ENCODE measurements at places on chromosomes 6 and 20. TPM values are rescaled to one million over a fixed set of nuclear protein-coding genes. Genes with fewer than 3 reads are reported as not detected.

The DDAH2 gene
- total RNA-seq = 119 TPM

The MRAP2 gene
- total RNA-seq = 0.17 TPM

GRCh38 chr6:40344566-40345167, 242.5 kb downstream of the LRFN2 start:
- DNase-seq = no peak

GRCh38 chr6:35082046-35082732, 59.0 kb downstream of the TCP11 start:
- no peak for DNase-seq

- no peak for DNase-seq
Measured at GRCh38 chr20:61391185-61391584, 139.1 kb downstream of the CDH4 start.

The ZSWIM3 gene
- total RNA-seq = 5.6 TPM

DNA sequence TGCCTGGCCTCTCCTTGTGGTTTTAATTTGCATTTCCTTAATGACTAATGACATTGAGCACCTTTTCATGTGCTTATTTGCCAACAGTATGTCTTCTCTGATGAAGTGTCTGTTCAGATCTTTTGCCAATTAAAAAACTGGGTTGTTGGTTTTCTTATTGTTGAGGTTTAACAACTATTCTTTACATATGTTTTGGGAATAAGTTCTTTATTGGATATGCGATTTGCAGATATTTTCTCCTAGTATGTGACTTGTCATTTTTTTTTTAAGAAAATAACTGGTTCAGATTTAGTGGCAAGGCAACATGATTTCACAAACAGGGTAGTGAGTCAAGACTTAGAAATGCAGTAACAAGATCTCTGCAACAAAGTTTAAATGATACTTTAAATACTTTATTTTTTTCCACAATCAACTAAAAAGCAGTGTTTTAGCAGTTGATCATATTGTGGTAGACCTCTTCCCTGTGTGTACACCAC, 67.8 kb downstream of the TIAM2 start:
- peak; percentile 91 for DNase-seq

The MAP7 gene
- total RNA-seq = 1.5 TPM

- peak; percentile 64 for DNase-seq
Measured at GRCh38 chr6:137944793-137945498, 77.9 kb downstream of the TNFAIP3 start.

The CLPSL1 gene
- not detected for total RNA-seq

- no peak for DNase-seq
Measured at GRCh38 chr6:6866656-6867403, 240.9 kb upstream of the RREB1 start.

- no peak for DNase-seq
Measured at GRCh38 chr20:37853823-37854375, 49.0 kb upstream of the VSTM2L start.

GRCh38 chr6:47129129-47129528, 87.0 kb upstream of the ADGRF1 start:
- DNase-seq = no peak

DNA sequence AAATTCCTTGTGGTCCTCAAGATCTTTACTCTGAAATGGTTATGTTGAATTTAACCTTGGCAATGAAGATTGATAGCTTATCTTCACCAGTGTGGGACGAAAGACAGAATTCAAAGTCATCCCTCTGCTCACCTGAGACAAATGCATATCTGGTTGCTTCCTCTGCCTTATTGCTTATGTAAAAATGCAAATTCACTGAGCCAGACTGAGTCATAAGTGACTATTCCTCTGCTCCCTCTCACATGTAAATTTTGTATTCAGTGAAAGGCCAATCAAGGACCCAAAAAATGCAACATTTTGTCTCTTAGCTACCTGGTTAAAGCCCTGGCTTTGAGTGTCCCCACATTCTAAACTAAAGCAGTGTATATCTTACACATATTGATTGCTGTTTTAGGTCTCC, 593.1 kb upstream of the GJE1 start:
- no peak for DNase-seq

DNA sequence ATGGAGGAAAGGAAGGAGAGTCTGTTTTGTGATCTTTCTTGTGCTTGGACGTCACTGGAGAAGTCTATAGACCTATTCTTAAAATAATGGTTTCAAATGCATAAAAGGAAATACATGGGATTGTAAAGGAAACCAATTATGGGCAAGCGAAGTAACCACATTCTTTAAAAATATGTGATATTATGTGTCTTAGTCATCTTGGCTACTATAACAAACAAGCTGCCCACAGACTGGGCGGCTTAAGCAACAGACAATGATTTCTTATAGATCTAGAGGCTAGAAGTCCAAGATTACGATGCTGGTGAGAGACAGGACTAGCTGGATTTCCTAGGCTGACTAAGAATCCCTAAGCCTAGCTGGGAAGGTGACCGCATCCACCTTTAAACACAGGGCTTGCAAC, 49.4 kb upstream of the CD83 start:
- DNase-seq = peak; percentile 98

DNA sequence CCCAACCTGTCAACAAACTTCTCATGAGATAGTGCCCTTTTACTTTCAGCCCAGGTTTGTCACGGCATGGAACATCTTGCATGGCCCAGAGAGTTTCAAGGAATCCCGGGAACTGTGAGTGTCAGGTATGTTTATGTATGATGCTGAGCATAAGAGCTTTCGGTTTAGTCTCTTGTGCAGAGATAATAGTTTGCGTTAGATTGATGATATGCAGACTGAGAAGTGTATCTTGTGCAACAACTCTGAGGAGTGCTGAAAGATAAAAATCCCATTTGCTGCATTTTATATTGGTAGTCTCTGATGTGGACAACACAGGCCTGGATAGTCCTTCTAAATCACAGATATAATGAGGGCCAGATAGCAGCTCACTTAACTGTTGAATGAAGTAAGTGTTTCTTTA, 99.0 kb downstream of the TBX18 start:
- no peak for DNase-seq

DNA sequence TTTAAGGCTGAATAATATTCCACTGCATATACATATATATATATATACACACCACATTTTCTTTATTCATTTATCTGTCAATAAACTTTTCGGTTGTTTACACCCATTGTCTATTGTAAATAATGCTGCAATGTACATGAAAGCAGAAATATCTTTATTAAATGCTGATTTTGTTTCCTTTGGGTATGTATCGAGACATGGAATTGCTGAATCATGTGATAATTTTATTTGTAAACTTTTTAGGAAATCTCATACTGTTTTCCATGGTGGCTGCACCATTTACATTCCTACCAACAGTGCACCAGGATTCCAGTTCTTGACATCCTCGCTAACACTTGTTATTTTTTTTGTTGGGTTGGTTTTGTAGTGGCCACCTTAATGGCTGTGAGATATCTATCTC, 14.1 kb upstream of the HLA-DOA start:
- no peak for DNase-seq

DNA sequence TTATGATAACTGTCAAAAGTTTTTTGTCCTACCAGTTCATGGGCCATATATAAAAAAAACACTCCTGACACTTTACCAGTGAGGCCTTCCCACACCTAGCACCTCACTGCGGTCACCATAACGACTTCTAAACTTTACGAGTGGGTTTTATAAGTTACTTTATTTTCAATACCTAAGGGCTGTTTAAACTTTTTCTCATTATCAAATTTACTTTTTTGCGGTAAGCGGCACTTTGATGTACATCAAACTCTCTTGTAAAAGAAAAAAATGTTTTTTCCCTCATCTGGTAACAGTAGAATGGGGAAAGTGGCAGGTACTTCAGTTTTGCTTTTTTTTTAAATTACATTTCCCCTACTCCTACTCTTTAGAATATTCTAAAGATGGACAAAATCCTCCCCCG, 36.2 kb downstream of the FYN start:
- no peak for DNase-seq

- DNase-seq = no peak
Measured at GRCh38 chr6:15398633-15399275, 152.9 kb downstream of the JARID2 start.

GRCh38 chr20:37837924-37838323, 65.0 kb upstream of the VSTM2L start:
- DNase-seq = peak; percentile 4

DNA sequence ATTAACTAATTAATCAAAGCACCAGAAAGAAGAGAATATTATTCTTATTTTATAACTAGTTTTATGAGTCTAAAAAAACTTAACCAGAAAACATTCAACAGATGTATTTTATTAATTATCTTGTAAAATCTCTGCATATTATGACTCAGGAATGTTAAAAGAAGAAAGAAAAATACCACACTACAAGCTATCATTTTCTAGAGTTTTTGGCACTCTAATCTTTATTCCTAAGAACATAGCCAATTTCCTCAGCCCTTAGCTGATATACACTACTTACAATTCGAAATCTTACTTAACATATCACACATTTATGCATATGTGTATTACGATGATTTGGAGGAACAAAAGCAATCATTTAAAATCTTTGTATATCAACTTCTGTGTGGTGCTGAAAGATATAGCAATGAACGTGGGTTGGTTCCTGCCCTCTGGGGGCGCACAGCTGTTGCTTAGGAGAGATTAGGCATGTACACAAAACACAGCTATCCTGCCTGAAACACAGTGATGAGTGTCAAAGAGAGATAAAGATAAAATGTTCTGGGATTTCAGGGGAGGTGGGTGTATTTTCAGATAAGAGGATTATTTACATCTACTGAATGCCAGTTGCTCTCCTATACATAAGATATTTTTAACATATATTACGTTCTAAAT, 404.5 kb downstream of the SYNE1 start:
- DNase-seq = peak; percentile 76

- DNase-seq = peak; percentile 9
Measured at GRCh38 chr20:13261460-13262301, 40.6 kb downstream of the ISM1 start.

The GCNT2 gene
- total RNA-seq = 2.1 TPM

GRCh38 chr6:150037526-150038201, 12.3 kb upstream of the RAET1L start:
- DNase-seq = no peak

The TENT5A gene
- total RNA-seq = 24.9 TPM

DNA sequence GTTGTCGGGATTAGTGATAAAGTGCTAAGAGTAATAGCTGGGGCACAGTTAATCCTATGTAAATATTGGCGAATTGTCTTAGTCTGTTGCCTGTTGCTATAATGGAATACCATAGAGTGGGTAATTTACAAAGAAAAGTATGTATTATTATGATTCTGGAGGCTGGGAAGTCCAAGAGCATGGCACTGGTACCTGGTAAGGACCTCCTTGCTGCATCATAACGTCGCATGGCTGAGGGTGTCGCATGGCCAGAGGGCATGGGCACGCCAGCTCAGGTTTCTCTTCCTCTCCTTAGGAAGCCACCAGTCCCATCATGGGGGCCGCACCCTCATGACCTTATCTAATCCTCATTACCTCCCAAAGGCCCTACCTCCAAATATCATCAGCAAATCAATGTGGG, 29.7 kb downstream of the IRF4 start:
- no peak for DNase-seq

The SASH1 gene
- total RNA-seq = 38.6 TPM

The ABHD16B gene
- not detected for total RNA-seq

The TSBP1 gene
- not detected for total RNA-seq

The PRDM13 gene
- total RNA-seq = not detected

GRCh38 chr20:40676491-40677269, 12.4 kb downstream of the MAFB start:
- no peak for DNase-seq

The ADA gene
- total RNA-seq = 5.4 TPM

DNA sequence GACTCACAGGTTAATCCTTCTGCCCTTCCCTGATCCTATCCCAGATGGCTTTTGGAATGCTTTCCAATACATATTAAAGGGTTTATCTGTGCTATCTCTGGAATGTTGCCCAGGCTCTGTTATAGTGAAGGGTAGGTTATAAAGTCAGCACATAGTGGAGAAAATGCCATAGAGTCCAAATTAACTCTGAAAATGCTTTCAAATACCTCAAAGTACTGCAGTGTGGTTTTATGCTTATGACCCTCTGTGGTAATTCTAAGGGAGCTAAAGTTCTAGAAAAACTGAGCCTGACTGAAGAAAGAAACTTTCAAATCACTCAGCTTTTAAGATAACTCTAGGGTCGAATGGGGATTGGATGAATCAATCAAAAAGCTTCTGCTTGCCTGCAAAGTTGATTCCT, 159.8 kb downstream of the PLCB1 start:
- DNase-seq = peak; percentile 91

- DNase-seq = no peak
Measured at GRCh38 chr20:35146299-35146919, 727 bp downstream of the EDEM2 start.

The C4B gene
- total RNA-seq = 43.9 TPM

The KHDC1L gene
- not detected for total RNA-seq

GRCh38 chr6:45759472-45759810, 256.2 kb downstream of the CLIC5 start:
- DNase-seq = no peak
